Stimulated activated CD4-positive, alpha-beta T cell treated with anti-CD3 and anti-CD28 coated beads, TNF-alpha, amount 100 ng/mL, for 24 hours (primary cell): ENCODE measurements at places on chromosomes 1 and 21.

DNA sequence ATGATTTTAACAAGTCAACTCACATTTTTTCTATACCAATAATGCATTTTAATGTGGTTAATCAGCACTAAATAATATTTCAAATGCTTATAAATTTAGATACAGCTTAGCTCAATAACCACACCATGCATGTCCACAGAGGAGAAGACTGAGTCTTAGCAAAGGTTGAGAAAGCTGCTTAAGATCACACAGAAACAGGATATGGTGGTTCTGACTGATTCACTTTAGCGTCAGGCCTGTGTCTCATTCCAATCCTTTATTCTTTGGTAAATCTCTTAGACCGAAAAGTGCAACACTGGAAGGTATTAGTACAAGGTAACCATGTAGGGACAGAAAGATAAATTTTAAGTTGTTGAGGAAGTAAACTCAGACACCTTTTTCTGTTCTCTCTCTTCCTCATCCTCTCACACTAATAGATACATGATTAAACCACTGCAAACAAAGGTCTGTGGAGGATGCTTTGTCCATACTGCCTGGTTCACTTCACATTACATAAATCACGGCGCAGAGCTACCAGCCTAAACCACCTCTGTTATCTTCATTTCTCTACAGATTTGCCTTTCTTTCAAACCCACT, 139.0 kb downstream of the DPYD start:
- no peak for DNase-seq

DNA sequence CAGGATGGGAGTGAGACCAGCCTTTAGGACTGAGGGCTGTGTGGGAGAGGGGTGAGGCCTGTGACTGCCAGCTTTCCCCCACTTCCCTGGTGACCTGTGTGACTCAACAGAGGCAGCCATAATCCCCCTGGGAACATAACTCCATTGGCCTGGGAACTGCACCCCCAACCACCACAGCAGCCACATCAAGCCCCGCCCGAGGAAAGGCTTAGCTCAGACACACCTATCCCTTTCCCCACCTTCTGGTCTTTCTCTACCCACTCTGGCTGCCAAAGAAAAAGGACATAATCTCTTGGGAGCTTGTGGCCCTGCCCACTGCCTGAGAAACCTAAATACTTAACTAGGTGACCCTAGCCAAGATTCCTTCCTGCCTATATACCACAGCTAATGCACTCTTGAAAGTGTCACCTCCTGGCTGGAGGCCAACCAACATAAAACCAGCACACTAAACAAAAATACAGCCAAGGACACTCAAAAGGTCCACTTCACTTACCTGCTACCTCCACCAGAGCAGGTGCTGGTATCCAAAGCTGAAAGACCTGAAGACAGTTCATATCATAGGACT, 406.6 kb upstream of the CAMK1G start:
- DNase-seq: no peak

DNA sequence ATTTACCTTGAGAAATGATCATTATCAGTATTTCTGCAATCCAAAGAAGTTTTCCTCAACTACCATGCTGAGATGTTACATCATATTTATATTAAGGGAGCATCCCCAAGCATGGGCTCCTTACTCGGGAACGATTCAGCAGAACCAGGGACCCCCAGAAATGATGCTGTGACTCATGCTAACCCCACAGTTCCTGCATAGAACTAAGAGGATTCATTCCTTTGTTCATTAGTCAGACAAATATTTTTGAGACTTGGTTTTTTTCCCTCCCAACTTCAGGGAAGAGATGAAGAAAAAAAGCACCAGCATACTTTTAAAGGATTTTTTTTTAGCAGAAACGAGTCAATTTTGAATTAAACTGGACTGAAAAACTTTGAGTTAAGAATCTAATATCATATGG, 49.2 kb upstream of the COL24A1 start:
- DNase-seq: no peak

GRCh38 chr1:185074307-185074706, 28.9 kb downstream of the RNF2 start:
- no peak for DNase-seq

- no peak for DNase-seq
Observed at GRCh38 chr1:30471307-30471706, 252.1 kb downstream of the MATN1 start.

GRCh38 chr1:21779613-21780521, 3.1 kb downstream of the USP48 start:
- DNase-seq: peak; percentile 38

GRCh38 chr1:246577082-246577719, 10.9 kb downstream of the CNST start:
- no peak for DNase-seq

DNA sequence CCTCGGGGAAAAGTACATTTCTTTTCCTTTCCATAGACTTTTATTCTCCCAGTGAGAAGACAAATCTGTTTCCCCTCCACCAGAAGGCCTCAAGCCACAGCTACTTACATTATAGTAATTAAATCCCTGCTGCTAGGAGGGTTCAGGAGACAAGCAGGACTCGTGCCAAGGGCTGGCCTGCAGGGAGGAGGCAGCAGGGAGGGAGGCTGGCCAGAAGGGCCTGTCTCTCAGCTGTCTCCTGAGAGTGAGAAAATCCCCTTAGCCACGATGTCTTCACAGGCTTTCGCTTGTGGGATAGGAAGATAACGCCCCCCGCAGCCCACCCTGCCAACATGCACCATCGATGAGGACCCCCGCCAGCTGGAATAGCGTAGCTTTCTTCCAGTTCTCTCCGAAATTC, 14.0 kb downstream of the KCNN3 start:
- no peak for DNase-seq

- no peak for DNase-seq
Observed at GRCh38 chr21:41706678-41707077, 60.2 kb downstream of the RIPK4 start.

DNA sequence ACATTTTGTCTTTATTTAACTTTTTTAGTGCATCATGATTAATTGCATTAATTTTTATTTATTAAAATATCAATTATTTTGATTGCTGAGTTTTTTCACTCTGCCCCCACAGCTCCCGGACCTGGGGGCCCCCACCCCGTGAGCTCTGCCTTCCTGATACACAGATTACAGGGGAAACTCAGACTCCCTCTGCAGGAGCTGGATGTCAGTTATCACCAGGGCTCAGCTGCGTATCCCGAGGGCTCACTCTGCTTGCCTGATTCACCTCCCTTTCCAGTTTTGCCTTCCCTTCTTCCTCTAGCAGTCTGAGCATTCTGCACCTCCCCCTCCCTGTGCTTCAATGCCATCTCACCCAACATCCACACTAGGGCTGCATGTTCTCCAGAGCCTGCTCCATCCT, 98.2 kb downstream of the ATP1A1 start:
- DNase-seq: no peak

GRCh38 chr1:208339911-208340310, 95.7 kb upstream of the PLXNA2 start:
- no peak for DNase-seq

DNA sequence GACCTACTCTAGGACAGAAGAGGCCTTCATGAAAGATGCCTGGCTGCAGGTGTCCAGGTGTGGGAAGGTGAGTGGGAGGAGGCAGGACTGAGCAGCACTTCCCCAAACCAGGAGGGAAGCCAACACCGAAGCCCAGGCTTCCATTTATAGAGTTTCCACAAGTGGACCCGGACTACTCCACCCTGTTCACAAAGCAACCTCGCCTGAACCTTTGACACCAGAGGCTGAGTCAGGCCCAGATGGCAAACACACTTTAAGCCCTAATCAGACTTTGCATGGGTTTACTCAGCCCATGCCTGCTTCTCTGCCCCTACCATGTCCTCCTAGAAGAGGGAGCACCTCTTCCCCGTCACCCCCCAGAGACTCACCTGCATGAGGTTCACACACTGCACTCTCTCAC, 14.0 kb downstream of the PRR9 start:
- no peak for DNase-seq

DNA sequence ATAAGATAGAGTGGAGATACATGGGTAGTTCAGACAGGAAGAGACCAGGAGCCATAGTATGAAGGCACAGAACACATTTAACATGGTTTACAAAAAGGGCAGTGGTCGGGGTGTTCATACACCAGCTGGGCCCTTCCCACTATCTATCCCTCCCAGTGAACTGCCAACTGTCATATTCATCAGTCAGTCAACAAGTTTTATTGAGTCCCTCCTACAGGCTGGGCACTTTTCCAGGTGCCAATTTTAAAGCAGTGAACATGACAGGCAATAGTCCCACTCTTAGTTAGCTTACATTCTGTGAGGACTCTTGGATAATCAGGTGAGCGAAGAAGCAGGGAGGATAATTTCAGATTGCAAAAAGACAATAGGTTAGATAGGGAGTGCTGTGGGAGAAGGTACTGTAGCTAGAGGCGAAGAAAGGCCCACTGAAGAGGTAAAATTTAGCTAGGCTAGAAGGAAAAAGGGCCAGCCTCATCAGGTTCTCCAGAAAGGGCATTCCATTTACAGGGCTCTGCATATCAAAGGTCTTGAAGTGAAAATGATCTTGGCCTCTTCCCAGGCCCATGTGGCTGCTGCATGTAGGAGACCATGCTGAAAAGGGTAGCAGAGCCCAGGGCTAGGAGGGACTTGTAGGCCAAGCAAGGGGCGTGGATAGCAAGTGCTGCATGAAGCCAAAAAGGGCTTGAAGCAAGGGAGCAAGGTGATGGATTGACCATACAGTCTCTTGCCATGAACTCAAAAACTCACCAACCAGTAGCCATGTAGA, 274.7 kb upstream of the SNX7 start:
- no peak for DNase-seq

DNA sequence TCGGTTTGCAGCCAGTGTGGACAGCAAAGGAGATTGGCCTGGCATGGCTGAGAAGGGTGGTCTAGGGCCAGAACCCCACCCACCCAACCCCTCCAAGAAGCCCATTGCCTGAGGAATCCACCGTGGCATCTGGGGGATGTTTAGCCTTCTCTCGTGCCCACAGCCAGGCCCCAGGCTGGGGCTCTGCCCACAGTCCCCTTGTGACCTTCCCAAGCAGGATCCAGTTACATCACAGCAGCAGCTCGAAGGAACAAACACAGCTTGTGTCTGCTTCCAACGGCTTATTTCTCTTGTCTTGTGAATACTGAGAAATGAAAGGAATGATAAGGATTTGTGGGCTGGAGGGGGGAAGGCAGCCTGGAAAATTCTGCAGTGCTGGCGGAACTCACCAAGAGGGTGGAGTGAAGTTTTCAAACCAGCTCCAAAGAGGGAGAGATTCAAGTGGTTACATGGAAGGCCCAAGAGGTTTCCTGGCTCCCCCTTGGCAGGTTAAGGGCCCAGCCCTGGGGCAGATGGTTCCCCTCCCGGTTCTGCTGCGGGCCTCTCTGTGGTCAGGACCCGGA, 61.6 kb downstream of the DHRS3 start:
- DNase-seq: no peak
